Panc1 (cell line): ENCODE measurements at places on chromosomes 16 and 17. TPM values are rescaled to one million over a fixed set of nuclear protein-coding genes. Genes with fewer than 3 reads are reported as not detected.

The ELMO3 gene
- total RNA-seq = 2.0 TPM

- DNase-seq = no peak
Observed at GRCh38 chr16:11621920-11622651, 35.4 kb upstream of the LITAF start.

- DNase-seq = no peak
Observed at GRCh38 chr17:77963441-77963840, 4.9 kb downstream of the TNRC6C start.

GRCh38 chr16:57514791-57515600, 21.4 kb downstream of the CCDC102A start:
- no peak for DNase-seq

DNA sequence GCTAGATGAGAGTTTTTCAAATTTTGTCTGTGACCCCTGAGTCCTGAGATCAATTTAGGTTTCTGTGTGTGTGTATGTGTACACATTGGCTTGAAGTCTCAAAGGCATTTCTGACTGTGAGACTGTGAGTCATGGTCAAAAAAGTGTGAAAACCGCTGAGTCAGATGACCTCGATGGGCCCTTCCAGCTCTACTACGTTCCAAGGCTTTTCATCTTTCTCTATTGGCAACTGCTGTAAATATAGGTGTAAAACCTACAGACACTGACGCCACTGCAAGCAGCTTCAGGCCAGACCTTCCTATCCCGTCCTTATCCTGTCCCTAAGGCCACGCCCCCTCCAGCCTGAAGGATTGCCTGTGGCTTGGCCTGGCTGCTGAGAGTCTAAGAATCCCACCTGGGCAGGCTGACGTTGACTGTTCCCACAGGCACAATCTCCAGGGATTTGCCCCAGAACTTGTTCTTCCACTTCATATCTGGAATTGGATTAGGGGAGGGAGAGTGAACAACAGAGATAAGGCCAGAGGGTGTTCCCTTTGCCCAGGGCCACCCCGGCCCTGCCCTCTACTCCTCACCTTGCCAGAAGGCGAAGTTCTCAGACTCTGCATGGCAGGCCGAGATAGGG, 11.3 kb downstream of the OSBPL7 start:
- peak; percentile 52 for DNase-seq

- DNase-seq = no peak
Observed at GRCh38 chr17:8371786-8372185, 4.7 kb downstream of the KRABD2 start.

The SCGB1C2 gene
- total RNA-seq = not detected

DNA sequence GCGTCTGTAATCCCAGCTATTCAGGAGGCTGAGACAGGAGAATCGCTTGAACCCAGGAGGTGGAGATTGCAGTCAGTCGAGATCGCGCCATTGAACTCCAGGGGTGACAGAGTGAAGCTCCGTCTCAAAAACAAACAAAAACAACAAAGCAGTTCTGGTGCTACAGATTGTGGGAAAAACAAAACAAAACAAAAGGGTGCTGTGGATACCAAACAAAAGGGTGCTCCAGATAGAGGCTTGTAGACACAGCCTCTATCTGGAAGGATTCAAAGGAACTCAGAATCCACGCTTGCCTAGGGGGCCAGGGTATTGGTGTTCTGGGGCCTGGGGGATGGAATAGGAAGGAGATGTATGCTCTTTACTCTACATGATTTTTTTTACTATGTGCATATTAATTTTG, 2.5 kb downstream of the MYLK3 start:
- DNase-seq = no peak

The NACA2 gene
- not detected for total RNA-seq

GRCh38 chr16:48592839-48593429, 17.0 kb downstream of the N4BP1 start:
- DNase-seq = no peak

DNA sequence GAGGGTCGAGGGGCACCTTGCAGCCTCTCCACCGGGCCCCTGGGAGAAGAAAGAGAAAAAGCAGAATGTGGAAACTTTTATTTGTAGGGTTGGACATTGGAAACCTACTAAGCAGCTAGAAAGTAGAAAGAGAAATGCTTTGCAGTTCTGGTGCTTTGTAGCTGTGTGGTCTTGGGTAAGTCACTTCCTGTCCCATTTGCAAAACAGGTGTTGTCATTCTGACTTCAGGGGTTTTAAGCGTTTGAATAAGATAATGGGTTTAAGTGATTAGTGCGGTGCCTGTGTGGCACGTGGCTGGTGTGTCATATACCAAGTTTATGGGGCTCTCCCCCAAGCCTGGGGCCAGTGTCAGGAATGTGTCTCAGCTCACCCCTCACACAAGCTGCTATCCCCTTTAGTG, 1.6 kb downstream of the CA4 start:
- no peak for DNase-seq

- DNase-seq = peak; percentile 85
Observed at GRCh38 chr16:29290631-29291247, 115.8 kb downstream of the NPIPB11 start.

DNA sequence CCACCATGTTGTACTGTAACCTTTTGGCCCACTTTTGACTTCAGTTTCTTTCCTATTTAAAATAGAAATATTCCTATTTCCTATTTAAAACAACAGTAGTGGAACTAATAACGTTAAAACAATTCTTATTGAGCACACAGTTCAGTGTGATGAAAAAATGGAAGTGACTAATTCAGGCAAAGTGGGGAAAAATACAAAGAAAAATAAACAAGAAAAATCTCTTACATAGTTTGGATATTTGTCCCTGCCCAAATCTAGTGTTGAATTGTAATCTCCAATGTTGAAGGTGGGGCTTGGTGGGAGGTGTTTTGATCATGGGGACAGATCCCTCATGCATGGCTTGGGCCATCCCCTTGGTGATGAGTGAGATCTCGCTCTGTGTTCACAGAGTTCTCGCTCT, 198.1 kb upstream of the CPHXL start:
- no peak for DNase-seq

GRCh38 chr16:81814751-81815428, 35.8 kb downstream of the PLCG2 start:
- no peak for DNase-seq

The CES4A gene
- total RNA-seq = 6.1 TPM
